ENCODE measurements at places on chromosomes 7 and 10.

DNA sequence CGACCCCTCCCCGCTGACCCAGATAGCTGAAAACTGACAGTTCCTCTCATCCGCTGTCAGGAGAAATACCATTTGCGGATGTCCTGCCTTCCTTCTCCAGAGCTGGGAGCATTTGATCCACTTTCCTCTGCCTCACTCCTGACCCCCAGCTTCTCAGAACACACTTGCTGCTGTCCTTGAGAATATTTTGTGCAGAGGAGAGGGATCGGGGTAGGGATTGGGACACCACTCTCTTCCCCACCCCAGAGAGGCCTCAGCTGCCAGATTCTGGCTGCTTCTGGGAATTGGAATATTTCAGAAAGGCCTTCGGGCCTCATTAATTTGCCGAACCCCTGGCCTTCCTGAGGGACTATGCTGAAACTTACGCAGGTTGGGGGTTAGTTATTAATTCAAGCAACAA, 97.0 kb downstream of the C10orf105 start:
- no peak for DNase-seq

DNA sequence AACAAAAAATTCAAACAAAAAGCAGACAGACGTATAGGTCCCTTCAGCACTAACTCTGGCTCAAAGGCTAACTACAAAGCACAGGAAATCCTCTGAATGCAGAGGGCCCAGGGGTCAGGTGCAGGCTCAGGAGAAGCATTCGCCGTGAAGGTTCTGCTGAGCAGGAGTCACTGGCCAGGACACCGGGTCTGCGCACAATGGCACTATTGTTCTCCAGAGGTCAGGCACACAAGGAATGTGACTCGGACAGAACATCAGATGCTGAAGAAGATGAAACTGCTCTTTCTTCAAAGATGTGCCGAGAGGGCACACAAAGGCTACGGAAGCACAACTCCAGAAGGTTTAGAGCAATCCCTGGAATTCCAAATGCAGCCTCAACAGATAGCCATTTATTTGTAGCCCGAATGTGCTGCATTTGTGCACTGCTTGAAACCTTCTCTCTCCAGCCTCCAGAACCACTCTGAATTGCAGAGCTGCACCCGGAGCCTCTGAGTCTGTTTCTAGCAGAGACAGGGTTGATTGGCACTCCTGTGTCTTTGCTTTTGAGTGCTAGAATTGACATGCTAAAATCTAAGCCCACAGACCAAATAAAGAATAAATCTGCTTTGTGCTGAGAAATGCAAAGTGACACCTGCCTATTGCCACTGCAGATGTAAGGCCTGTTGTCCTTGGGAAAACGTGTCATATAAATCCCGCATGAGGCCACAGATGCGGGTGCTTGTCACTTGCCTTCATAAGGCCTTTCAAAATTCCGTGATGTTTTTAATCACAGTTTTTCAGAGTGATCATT, 85.4 kb upstream of the AFAP1L2 start:
- DNase-seq = no peak

GRCh38 chr7:7693881-7694280, 24.5 kb downstream of the RPA3 start:
- no peak for DNase-seq

GRCh38 chr7:33639552-33640197, 265.7 kb upstream of the BMPER start:
- DNase-seq = no peak
